ENCODE measurements at places on chromosomes 3 and 15.
A peak's percentile ranks its signal among the peaks of the same experiment; 100 is the strongest.

GRCh38 chr3:45548681-45549075, 45.9 kb upstream of the LIMD1 start:
- no peak for DNase-seq

DNA sequence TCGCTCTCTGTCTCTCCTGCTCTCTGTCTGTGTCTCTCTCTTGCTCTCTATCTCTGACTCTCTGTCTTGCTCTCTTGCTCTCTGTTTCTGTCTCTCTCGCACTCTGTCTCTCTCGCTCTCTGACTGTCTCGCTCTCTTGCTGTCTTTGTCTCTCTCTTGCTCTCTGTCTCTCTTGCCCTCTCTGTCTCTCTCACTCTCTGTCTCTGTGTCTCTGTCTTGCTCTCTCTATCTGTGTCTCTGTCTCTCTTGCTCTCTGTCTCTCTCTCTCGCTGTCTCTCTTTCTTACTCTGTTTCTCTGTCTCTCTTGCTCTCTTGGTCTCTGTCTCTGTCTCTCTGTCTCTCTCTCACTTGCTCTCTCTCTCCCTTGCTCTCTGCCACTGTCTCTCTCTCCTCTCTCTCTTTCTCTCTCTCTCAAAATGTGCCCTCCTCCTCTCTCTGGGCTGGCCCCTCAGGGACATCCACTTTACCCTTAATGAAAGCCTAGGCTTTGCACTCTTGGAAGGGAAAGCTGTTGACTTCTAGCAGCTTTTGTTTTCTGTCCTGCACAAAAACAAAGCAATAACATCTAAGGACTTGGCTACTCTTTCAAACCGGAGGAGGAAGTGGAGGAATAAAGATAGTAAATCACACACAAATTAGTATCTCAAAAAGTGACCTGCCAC, 73.9 kb upstream of the NR2E3 start:
- no peak for DNase-seq

- no peak for DNase-seq
These were observed 222.6 kb upstream of the NECTIN3 start for GRCh38 chr3:110849064-110849463.

DNA sequence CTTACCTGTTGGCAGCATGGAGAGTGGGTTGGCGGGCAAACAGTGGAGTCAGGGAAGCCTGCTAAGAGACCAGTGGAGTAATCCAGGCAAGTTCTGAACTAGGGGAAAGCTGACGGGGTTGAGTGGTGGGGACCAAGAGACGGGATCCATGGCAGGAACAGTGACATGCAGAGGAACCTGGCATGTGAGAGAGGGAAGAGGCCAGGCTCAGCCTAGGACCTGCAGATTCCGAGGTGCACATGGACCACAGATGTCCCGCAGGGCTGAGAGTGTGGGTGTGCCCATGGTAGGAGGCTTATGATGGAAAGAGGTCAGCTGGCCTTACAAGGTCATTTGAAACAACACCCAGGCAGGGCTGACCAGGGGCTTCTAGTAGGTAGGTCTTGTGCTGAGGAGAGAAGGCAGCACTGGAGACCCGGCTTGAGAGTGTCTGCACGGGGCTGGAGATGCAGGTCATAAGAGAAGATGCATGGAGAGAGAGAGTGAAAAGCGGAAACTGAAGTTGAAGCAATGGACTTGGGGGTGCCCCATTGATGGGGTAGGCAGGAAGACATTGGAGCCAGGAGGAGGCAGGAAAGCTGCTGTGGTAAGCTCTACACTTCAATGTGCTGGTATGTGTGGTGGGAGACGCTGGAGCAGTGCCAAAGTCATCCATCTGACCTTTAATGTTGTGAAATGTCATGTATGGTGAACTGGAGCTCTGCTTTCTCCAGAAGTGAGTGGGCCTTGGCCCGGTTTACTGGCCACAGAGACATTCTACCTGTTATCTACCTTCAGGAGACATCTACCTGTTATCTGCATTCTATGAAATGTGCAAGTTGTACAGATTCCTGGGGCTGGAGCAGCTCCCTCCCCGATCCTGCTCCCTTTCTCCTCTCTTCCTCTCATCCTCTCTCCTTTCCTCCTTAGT, 4.6 kb downstream of the SPSB4 start:
- DNase-seq = no peak

DNA sequence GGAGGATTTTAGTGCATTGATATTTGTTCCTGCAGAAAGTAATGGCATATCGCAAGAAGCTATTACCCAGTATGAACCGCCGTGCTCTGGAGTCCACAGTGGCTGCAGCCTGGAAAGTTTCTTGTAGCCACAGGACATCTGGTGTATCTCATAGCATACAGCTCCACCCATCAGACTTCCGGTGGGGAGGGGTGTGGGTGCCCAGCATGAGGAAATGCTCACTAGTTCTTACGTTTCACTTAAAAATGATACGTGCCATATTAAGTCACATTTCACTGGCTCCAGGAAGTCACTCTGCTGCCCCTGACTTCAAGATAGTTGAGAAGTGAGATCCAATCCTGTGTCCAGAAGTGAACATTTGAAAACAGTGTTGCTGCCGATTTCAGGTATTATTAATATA, 990.4 kb downstream of the GBE1 start:
- DNase-seq = peak; percentile 6

GRCh38 chr3:42678447-42678846, 6.9 kb upstream of the KLHL40 start:
- no peak for DNase-seq

GRCh38 chr3:64422192-64422591, 196.9 kb upstream of the PRICKLE2 start:
- peak; percentile 53 for DNase-seq

DNA sequence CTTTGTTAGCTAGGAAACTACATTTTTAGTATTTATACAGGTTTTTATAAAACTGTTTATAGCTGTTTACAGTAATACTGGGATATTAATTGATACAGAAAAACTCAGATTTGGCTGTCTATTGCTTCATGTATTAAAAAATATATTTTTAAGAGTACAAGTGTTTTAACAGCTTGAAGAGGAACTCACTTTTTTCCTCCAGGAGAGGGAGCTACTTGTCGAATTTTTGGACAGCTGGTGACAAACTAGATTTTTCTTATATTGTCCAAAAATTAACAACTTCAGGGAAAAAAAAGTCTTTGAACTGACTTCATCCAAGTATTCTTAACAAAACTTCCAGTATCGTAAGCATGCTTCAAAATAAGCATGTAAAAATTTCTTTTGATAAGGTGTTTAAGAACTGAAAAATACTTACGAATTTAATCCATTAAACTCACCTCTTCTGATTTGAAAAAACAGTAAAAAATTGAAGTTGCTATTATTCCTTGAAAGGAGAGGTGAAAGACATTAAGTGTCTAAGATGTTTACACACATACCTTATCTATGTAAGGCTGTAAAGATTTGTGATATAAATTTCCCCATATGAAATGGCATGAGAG, 4.0 kb downstream of the DIPK2A start:
- peak; percentile 69 for DNase-seq

- peak; percentile 8 for DNase-seq
These were observed 54.5 kb upstream of the APEH start for GRCh38 chr3:49619649-49620048.

GRCh38 chr15:98815207-98815606, 166.9 kb downstream of the IGF1R start:
- no peak for DNase-seq

- no peak for DNase-seq
These were observed 12.3 kb upstream of the LMCD1 start for GRCh38 chr3:8489278-8489792.

GRCh38 chr3:42489116-42489936, 13.1 kb upstream of the VIPR1 start:
- no peak for DNase-seq

- DNase-seq = peak; percentile 53
These were observed 276.7 kb upstream of the RARB start for GRCh38 chr3:25151281-25151902.

DNA sequence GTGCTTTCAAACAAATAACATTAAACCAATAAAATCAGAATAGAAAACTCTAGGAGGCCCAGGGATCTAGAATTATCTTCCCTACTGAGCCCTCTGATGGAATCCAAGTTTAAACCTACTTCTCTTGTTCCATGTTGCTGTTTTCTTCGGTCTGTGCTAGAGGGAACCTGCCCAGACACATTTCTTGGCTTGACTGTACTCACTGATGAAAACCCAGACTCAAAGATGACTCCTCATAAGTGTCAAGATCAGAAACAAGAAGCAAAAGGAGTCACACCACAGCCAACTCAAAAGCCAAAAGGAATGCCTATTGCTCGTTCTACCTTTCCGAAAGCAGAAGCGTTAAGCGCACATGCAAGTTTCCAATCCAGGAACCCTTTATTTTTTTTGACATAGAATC, 31.6 kb downstream of the SCAP start:
- no peak for DNase-seq

DNA sequence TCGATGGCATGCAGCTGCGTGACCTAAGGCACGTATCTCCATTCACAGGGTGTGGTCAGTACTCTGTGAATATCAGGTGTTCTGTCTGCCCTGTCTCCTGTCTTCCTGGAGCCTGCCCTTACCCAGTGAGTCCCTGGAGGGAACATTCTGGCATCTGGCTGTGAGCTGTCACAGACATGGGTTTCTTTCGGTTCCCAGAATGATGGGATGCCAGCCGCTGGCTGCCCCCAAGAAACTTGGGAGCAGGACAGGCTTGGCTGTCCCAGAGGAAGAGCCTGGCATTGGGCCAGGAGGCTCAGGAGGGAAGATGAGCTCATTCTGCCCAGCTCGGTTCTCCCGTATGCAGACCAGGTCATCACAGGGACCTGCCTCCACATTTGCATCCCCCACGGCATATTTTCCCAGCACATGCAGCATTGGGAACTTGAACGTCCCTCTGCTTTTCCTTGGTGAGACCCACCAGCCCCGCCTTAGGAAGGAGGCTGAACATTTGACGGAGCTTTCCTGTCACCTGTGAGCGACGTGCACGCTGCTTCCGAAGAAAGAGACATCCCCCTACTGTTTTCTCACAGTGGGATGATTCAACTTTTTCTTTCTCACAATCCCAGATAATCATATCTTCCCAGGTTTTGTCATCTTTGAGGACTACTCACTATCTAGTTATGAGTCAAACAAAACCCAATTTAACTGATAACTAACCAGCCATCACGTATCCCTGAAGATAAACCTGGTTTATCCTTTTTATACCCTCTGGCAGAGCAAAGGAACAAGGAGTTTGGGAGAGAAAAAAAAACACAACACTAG, 22.0 kb upstream of the PGPEP1L start:
- peak; percentile 13 for DNase-seq

DNA sequence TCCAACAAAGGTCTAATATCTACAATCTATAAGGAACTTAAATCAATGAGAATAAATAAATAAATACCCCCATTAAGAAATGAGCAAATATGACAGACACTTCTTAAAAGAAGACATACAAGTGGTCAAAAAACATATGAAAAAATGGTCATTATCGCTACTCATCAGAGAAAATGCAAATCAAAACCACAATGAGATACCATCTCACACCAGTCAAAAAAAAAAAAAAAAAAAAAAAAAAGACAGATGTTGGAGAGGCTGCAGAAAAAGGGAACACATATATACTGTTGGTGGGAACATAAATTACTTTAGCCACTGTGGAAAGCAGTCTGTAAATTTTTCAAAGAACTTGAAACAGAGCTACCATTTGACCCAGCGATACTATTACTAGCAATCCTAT, 31.6 kb upstream of the OR5H6 start:
- DNase-seq = no peak

DNA sequence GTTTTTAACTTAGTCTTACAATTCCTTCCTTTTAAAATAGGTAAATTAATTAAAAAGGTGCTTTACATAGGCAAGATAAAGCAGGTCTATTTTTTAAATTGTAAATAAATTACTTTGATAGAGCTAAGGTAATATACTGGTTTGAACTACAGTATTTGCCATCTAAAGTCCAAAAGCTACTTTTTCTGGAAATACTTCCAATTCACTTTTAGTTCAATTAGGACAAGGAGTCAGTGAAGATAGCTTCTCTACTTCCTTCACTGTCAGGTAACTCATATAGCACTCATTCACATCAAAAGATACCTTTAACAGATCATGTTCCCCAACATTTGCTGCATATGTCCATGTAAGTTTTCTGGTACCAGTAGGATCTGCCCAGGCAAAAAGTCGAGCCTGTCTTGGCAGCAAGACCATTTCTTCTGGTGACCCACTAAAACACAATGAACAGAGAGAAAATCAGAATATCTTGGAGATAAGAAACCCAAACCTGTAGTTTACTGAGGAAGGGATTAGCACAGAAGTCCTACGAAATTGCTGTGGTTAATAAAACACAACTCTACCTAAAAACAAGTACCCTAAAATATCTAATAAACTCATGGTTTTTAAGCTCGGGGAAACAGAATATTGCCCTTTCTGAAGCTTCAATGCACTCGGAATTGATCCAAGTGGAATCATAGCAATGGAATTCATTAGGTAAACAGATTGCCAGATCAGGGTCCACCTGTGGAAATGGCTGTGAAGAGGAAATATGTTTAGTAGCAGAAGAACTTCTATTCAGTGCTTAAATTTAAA, 153.1 kb downstream of the VPS13C start:
- DNase-seq = no peak

DNA sequence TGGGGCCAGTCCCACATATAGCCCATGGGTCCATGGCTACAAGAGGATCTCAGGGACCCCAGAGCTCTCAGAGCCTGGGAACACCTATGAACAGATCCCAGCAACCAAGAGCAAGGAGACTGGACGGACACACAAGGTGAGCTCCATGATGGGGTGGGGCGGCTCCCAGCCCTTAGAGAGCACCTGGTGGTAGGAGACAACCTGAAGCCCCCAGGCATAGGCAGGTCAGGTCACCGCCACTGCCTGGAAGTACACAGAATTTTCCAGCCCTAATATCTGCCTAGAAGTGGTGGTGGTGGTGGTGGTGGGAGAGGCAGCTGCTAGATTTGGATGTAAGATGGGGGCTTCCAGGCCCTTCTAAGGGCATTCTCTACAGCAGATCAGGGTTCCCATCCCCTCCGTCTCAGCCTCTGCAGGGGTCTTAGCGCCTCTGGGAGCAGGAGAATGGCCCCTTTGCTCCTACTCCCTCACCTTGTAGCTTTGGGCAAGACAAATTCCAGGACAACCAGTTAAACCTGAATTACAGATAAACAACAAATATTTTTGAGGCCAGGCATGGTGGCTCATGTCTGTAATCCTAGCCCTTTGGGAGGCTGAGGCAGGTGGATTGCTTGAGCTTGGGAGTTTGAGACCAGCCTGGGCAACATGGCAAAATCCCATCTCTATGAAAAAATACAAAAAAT, 9.2 kb downstream of the SH2D7 start:
- no peak for DNase-seq

DNA sequence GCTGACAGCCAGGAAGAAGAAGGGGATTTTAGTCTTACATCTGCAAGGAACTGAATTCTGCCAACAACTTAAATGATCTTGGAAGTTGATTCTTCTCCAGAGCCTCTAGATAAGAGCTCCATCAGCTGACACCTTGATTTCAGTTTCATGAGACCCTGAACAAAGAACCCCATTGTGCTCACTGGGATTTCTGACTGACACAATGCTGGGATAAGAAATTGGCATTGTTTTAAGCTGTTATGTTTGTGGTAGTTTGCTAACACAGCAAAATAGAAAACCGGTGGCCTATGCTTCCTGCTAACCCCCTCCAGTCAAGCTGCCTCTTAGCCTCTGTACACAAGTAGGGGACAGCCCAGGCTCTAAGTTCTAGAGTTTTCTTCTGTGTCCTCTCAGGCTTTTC, 36.2 kb downstream of the MASP1 start:
- DNase-seq = no peak

GRCh38 chr3:71421820-71422566, 161.5 kb downstream of the FOXP1 start:
- no peak for DNase-seq

GRCh38 chr3:120145542-120146285, 51.5 kb upstream of the GSK3B start:
- peak; percentile 70 for DNase-seq
